ENCODE measurements at places on chromosomes 16 and 17.

DNA sequence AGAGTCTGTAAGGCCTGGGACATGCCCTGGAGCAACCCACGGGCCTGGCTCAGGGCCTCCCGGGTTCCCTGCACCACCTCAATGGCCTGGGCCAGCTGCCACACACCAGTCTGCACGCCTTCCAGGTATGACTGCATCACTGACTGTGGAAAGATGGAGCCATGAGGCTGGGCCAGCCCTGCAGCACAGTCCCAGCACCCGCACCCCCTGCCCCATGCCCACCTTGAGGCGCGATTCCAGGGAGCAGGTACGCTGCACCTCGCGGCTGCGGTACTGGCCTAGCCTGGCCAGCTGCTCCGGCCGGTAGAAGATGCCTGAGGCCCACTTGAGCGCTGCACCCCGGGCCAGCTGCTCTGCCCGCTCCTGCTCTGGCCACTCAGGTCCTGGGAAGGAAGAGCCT lies 1.1 kb downstream of the EXOC3L1 start:
- no peak for DNase-seq

DNA sequence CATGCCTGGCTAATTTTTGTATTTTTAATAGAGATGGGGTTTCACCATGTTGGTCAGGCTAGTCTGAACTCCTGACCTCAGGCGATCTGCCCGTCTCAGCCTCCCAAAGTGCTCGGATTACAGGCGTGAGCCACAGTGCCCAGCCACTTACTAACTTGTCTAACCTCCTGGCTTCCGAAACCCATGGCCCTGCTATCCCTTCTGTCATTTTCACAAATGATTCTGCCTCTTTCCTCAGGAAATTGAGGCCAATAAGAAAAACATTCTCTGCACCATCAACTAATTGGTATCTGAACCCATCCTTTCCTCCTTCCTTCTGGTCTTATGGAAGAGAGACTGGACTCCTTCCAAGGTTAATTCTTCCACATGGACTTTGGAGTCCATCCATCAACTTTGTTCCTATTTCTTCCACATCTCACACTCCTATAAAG lies 27.9 kb upstream of the TNRC6A start:
- no peak for DNase-seq

- no peak for DNase-seq
Observed at GRCh38 chr16:27485126-27485525, 64.6 kb downstream of the GTF3C1 start.

DNA sequence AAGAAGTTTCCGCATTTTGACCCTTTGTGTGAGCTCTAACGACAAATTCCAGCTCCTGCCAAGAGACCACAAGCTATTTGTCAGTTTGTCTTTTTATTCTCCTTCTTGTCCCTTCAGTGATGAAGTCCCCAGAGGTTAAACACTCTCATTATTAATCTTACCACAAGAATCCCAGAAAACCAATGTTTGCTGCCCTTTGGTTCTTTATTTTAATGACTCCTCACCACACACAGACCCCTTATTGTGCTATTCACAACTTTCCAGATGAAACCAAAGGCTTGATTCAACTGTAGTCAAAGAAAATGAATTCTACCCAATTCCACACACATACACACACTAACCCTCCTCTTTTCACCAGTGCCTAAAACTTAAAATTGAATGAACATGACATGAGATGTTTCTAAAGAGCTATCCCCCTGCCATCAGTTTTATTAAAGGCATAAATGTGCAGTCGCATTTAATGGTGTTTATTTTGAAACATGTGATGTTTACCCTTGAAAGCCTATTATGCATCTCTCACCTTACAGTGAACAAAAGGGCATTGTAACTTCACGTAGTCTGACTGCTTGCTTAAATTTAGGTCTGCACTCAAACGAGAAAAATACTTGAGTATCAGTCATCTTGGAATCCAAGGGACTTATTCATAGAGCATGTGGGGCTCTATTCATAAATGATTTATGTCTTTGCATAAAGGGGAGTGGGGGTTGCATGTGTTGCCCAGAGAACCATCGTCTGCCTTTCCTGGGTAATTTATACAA lies 44.1 kb downstream of the PCTP start:
- DNase-seq, result no peak

- no peak for DNase-seq
Observed at GRCh38 chr16:50595859-50596258, 47.7 kb downstream of the NKD1 start.

All from AG09309 (cell line).